ENCODE measurements at places on chromosomes 11 and 22.

- H3K36me3 ChIP-seq: no peaks in the 10 kb centered on the region
- no peak for DNase-seq
- no peaks in the 10 kb centered on the region for H3K27me3 ChIP-seq
- H3K4me1 ChIP-seq: no peaks in the 10 kb centered on the region
- no peak overlapping the region for H3K27ac ChIP-seq
Measured at GRCh38 chr11:79486242-79486984, 45.6 kb upstream of the TENM4 start.

DNA sequence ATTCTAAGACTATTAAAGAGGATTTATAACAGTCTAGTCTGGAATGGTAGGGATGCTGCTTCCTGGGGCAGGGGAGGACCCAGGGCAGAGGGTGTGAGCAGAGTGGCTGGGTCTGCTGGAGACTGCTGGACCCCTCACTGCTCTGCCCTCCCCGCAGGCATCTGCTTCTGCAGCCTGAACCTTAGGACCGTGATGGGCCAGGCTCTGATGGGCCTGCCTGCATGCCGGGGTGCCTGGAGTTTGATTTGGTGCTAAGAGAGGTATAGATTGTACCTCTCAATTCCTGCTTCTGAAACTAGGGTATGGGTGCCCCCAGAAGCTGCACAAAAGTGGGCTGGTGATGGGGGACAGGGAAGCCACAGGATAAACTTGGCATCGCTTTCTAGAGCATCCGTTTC is 54.9 kb downstream of the CD82 start:
- no peak for DNase-seq
- no peak overlapping the region for H3K27ac ChIP-seq
- H3K27me3 ChIP-seq: no peaks in the 10 kb centered on the region
- H3K4me1 ChIP-seq: peaks cover 35% of the 10 kb centered on the region
- H3K36me3 ChIP-seq: peaks cover 22% of the 10 kb centered on the region

DNA sequence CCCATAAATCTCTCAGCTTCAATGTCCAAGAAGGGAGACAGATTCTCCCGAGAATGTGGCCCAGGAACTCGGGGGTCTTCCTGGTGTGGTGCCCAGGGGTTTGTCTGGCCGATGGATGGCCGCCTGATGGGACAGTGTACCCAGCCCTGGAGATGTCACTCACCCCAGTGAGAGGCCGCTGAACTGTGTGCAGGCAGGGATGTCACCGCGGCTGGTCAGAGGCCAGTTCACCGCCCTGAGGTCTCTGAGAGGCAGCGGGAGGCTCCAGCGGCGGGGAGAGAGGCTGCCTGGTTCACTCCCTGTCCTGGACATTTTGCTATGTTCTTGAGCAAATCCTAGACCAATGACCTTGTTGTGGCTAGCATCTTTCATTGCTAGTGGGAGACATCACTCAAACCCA is 1349.5 kb downstream of the BRD1 start:
- peak; percentile 13 for DNase-seq
- H3K27me3 ChIP-seq: no peaks in the 10 kb centered on the region
- H3K4me1 ChIP-seq: no peaks in the 10 kb centered on the region

DNA sequence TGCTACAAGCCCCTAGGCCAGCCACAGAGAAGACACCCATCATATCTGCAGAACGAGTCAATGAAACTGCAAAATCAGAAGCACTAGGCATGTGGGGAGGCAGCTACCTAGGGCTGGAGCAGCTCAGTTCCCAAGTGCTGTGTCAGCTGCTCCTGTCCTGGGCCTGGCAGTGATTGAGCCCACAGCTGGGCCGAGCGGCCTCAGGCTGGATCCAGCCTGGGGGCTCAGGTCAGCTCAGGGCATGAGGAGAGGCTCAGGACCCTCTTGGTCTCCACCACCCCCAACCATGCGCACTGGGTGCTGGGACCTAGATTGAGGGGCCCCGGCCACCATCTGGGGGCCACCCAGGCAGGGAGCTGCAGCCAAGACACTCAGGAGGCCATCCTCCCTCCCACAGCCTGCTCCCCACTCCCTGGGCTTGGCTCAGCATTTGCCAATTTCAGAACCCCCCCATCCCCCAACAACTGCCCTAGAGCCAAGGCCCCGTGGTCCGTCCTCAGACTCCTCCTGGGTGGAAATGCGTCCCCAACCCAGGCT is 2.4 kb upstream of the TNNT3 start:
- no peak for DNase-seq
- H3K36me3 ChIP-seq: no peaks in the 10 kb centered on the region
- no peak overlapping the region for H3K4me3 ChIP-seq

DNA sequence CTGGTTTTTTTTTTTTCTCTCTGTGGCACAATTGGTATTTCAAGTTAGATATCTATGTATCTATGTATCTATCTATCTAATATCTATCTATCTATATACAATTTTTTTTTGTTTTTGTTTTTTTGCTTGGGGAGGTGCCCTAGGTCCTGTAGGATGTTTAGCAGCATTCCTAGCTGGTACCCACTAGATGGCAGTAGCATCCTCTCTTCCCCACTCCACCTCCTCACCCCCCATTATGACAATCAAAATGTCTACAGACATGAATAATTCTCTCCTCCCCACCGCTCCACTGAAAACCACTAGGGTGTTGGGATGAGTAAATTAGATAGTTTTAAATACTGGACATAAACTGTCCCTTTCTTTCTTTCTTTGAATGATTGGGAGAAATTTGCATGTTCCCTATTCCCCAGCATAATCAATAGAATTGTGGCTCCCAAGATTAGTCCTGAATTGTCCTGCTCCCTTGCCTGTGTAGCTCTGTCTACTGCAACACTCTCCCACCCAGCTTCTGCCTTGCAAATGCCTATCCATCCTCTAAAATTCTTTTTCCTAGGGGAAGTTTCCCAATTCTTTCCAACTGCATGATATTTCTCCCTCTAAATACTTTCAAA is 1152.4 kb downstream of the LRRC4C start:
- H3K4me1 ChIP-seq: no peaks in the 10 kb centered on the region
- H3K27ac ChIP-seq: no peak overlapping the region
- no peak for DNase-seq
- H3K36me3 ChIP-seq: no peaks in the 10 kb centered on the region

DNA sequence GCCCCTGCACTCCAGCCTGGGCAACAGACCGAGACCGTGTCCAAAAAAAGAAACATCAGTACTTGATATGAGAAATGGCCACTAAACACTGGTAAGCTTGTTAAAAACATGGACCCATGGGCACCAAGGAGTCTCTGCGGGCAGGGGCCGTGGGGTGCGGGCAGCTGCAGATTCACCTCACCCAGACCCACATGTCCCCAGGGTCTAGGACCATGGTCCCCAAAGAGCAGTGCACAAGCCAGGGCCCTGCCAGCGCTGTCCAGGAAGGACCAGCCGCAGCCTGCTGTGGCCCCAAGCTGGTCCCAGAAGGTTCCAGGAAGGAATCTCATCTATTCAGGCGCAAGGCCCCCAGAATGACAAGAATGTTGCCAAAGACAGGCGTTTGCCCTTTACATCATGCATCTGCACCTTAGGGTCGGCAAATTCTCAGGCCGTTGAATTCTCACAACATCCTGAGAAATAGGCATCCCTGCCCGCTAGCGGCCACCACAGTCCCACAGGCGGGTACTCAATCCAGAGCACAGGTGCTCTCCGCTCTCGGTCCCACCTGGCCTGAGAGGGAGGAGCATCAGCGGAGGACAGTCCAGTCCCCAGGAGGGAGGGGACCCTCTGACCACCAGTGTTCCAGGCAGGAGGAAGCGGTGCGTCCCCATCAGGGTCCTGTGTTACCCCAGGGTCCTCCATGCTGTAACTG is 9.5 kb downstream of the YPEL1 start:
- no peaks in the 10 kb centered on the region for H3K27me3 ChIP-seq
- no peak overlapping the region for H3K27ac ChIP-seq
- no peak overlapping the region for H3K4me3 ChIP-seq
- H3K4me1 ChIP-seq: no peaks in the 10 kb centered on the region
- no peaks in the 10 kb centered on the region for H3K36me3 ChIP-seq

- no peak for DNase-seq
- H3K27ac ChIP-seq: peak overlapping the region; percentile 34
- H3K4me3 ChIP-seq: no peak overlapping the region
Measured at GRCh38 chr11:12213883-12214282, 103.5 kb downstream of the MICAL2 start.

GRCh38 chr11:2699531-2700414 is at the start of gene KCNQ1OT1:
Gene KCNQ1OT1, minus strand, starts transcription at chr11:2699994.
- H3K27me3 ChIP-seq: no peaks in the 10 kb centered on the region
- no peaks in the 10 kb centered on the region for H3K36me3 ChIP-seq

- no peaks in the 10 kb centered on the region for H3K27me3 ChIP-seq
- H3K36me3 ChIP-seq: peaks cover 10% of the 10 kb centered on the region
- no peak overlapping the region for H3K4me3 ChIP-seq
- H3K4me1 ChIP-seq: peaks cover 19% of the 10 kb centered on the region
Measured at GRCh38 chr11:9859554-9860305, 195.9 kb downstream of the SWAP70 start.

DNA sequence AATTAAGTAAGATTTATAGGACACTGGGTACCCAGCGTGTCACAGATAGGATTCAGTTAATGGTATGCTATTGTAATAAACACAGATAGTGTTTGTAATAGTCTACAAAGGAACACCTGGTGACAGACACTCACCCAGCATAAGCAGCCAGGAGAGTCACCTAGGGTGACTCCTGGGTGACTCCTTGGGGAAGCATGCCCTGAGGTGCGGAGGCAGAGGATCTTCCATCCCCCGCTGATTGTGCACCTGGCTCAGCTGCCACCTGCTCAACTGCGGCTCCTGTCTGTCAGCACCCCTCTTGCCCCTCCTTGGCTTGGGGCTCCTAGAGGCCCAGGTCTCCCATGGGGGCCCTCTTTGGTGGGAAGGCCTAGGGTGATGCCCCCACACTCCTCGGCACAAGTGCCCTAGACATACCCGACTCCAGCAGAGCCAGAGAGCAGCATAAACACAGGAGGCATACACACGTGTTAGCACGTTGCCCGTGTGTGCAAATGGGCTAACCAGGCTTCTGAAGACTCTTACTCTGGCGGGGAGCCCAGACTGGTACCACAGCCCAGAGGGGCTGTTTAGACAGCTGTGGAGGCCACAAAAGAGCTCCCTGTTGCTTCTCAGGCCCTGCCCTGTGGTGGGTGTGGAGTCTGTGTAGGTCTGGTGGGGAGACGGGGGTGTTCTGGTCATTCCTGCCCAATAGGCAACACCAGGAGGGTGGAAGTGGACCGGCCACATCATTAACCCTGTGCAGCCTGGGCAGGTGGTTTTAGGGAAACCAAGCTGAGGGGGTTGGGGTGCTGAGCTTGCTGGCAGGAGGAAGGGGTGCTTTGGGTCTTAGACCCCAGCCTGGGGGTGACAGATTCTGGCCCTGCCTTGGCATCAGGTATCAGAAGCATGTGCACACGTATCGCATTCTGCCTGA is 3.0 kb downstream of the INPPL1 start:
- DNase-seq: peak; percentile 19
- no peak overlapping the region for H3K27ac ChIP-seq
- peaks cover 28% of the 10 kb centered on the region for H3K36me3 ChIP-seq
- H3K4me1 ChIP-seq: peaks cover 24% of the 10 kb centered on the region
- no peaks in the 10 kb centered on the region for H3K27me3 ChIP-seq

DNA sequence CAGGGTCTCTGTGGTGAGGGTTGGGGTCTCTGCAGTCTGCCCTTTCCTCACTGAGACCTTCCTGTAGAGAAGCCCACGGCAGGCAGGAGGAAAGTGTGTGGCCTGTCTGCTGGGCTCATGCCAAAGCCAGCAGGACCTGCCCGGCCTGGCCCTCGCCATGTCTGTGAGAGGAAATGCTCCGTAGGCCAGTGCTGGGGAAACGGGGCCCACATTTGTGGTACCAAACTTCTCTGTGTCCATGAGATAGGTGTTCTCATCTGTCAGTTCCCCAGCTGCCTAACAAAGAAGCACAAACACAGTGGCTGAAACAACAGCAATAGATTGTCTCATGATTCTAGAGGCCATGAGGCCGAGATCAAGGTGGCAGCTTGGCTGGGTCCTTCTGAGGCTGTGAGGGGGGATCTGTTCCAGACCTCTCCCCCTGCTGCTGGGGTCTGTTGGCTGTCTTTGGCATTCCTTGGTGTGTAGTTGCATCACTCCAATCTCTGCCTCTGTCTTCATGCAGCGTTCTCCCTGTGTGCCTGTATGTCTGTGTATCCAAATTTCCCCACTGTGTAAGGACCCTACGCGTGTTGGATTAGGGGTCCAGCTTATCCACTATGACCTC is 772.5 kb downstream of the TBC1D22A start:
- no peak overlapping the region for H3K27ac ChIP-seq
- no peak for DNase-seq
- H3K4me3 ChIP-seq: no peak overlapping the region
- no peaks in the 10 kb centered on the region for H3K4me1 ChIP-seq
- no peaks in the 10 kb centered on the region for H3K36me3 ChIP-seq

DNA sequence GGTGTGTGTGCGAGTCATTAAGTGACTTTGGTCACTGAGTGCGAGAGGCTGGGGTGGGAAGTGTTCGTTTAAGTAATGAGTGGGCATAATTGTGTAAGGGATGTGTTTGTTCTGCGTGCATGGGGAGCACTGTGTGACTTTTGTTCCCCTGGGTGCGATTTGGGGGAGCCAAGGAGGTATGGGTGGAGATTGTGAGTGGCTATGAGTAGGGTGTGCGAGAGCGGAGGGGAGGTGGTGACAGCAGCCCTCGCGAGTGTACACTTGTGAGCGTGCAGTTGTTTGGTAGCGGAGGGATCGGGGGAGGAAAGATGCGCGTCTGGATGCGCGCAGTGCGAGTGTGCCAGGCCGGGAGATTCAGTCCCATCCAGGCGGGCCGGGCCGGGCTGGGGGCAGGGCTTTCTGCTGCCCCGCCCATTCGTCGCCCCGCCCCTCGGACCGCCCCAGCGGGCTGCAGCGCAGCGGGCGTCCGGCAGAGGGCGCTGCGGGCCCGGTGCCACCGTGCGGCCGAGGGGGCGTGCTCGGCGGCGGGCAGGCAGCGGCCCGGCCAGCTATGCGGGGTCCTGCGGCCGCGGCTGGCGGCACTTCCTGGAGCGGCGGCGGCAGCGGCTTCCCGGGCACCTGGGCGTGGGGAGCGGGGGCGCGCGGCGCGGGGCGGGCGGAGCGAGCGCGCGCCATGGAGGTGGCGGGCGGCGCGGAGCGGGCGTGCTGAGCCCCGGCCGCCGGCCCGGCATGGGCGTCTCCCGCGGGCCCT is at the start of gene DGKZ:
TSS of gene DGKZ (plus strand) at position 578 of the 751 bp plus-strand sequence. CDS start 197 bp downstream, outside the sequence.
- peaks cover 92% of the 10 kb centered on the region for H3K4me1 ChIP-seq
- no peaks in the 10 kb centered on the region for H3K27me3 ChIP-seq
- H3K36me3 ChIP-seq: no peaks in the 10 kb centered on the region
- H3K4me3 ChIP-seq: peak within 1 kb of the TSS; percentile 95
- peak; percentile 98 for DNase-seq

- H3K4me3 ChIP-seq: no peak overlapping the region
- no peaks in the 10 kb centered on the region for H3K4me1 ChIP-seq
- no peak overlapping the region for H3K27ac ChIP-seq
- no peaks in the 10 kb centered on the region for H3K27me3 ChIP-seq
Measured at GRCh38 chr11:21894492-21894891, 298.4 kb upstream of the ANO5 start.

DNA sequence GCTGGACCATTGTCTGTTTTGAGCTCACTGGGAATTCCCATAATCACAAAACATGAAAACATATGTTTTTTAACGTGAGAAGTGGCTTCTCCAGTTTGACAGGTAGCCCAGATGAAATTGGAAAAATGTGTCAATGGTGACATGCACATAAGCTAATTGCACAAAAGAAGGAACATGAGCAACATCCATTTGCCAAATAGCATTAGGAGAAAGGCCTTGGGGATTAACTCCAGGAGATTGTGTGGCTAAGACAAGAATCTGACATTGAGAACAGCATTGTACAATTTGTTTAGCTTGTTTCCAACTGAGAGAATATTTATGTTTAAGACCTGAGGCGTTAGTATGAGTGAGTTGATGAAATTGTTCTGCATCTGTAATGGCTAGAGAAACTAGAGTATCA is 147.0 kb upstream of the API5 start:
- H3K27me3 ChIP-seq: no peaks in the 10 kb centered on the region
- H3K4me3 ChIP-seq: no peak overlapping the region
- no peak overlapping the region for H3K27ac ChIP-seq
- DNase-seq: no peak
- H3K4me1 ChIP-seq: no peaks in the 10 kb centered on the region
